SJSA1 (cell line): ENCODE measurements at places on chromosomes 7 and 10.

GRCh38 chr10:17141504-17142229 lies 12.1 kb upstream of the CUBN start:
- no peak for DNase-seq

GRCh38 chr10:52488606-52489485 lies 174.8 kb downstream of the DKK1 start:
- no peak for DNase-seq

GRCh38 chr10:7610651-7611389 lies 55.9 kb downstream of the ITIH5 start:
- peak; percentile 66 for DNase-seq

DNA sequence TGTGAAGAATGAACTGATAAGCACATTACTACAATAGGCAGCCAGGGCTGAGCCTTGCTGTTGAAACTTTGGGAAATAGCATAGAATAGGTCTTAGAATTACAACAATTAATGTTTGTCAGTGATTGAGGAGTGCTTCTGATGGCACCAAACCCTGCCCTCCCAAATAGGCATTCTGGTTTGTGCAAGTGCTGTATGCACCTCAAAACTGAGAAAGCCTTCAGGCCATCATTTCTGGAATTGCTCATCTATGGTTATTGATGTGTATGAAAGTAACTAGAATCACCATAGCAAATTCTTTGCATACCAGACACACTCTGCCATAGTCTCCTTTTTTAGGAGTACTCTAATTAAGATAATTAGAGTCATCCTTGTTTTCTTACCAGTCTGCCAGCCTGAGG lies 585.0 kb upstream of the MBL2 start:
- DNase-seq, result no peak

- peak; percentile 22 for DNase-seq
Observed at GRCh38 chr7:157699357-157700013, 362.7 kb downstream of the DNAJB6 start.

GRCh38 chr10:114499630-114500190 lies 95.4 kb upstream of the AFAP1L2 start:
- DNase-seq, result no peak

GRCh38 chr7:152975076-152975475 lies 215.5 kb downstream of the ACTR3B start:
- no peak for DNase-seq

DNA sequence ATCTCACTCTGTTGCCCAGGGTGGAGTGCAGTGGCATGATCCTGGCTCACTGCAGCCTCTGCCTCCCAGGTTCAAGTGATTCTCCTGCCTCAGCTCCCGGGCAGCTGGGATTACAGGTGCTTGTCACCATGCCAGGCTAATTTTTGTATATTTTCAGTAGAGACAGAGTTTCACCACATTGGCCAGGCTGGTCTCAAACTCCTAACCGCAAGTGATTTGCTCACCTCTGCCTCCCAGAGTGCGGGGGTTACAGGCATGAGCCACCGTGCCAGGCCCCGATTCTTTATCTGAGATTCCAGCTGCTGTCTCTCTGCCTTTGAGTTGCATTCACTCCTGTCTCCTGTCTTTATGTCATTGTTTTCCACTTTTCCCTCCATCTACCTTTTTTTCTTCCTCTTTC lies 168.7 kb downstream of the TMEM178B start:
- DNase-seq, result no peak

DNA sequence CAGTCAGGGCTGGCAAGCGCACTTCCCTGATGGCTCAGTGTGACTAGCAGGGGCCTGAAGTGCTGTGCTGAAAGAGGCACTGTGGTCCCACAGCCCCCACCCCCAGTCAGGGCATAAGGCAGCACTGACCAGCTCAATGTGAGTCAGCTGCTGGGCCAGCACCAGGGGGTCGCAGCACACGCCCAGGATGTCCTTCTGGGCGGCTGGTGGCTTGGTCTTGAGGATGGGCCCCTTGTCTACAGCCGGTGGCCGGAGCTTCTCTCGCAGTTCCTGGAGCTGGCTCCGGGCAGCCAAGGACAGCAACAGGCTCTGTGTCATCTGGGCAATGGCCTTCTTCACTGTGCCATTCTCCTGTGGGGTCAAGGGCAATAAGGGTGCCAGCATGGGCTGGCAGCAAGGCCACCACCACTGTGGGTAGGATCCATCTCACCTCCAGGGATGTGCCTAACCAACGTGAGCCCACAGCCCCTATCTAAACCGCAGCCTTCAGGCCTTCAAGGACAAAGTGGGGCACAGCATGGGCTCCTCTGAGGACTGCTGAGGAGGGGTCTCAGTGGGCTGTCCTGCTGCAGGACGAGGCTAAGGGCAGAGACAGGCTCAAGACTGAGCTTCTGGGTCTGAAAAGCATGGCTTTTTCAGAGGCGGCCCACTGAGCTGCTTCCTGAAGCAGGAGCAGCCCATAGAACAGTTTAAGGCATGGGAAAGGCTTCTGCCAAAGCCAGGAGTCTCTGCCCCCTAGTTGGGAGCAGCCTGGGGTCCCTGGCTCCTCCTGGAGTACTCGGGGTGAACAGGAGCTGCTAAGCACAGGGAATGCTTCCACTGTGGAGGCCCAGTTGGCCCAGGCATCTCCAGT lies 62.5 kb downstream of the CSGALNACT2 start:
- no peak for DNase-seq
